Anterior cingulate cortex (tissue), 58 donors: ENCODE measurements at places on chromosomes 3 and 15.

GRCh38 chr15:68126396-68126795 is 72.3 kb downstream of the PIAS1 start:
- no peak for DNase-seq

- DNase-seq = no peak
Measured at GRCh38 chr3:196344663-196345062, 6.5 kb upstream of the TM4SF19 start.

- no peak for DNase-seq
Measured at GRCh38 chr3:8286086-8286485, 215.5 kb upstream of the LMCD1 start.

GRCh38 chr3:125437631-125438435 is 62.7 kb upstream of the ZNF148 start:
- no peak for DNase-seq

GRCh38 chr3:109033000-109033660 is 79.5 kb upstream of the GUCA1C start:
- no peak for DNase-seq

GRCh38 chr3:185353823-185354614 is 8.9 kb upstream of the MAP3K13 start:
- no peak for DNase-seq

DNA sequence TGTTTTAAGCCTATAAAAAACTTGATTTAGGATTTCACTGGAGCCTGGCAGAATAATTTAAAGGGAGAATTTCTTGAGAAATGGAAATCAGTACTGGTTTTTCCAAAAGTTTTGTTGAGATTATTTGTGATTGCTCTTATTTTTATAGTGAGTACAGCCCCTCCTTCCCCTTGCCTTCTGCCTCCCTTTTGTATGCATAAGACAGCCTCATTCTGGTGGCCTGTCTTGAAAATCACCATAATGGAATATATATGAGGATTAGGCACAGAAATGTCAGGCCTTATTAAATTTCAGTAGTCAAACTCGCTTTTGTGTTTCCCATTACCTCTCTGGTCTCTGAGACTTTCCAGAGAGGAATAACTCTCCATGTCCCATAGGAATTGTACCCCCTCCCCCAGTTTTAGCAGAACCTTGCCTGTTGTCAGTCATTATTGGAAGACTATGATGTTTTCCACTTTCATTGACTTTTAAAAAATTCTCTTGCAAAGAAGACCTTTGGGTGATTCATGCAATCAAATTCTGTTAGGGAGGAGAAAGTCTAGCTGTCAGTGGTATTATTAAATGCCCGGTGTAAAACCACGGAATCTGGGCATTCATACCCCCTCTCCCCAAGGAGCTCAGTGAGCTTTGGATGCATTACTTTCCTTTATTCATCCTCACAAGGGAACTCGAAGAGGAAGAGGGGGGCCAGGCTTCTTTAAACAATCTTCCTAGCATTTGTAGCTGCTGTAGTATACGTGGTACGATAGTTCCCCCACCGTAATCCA is 171.6 kb upstream of the TSC22D2 start:
- no peak for DNase-seq

- peak; percentile 42 for DNase-seq
Measured at GRCh38 chr15:74403991-74404563, 29.7 kb downstream of the SEMA7A start.

DNA sequence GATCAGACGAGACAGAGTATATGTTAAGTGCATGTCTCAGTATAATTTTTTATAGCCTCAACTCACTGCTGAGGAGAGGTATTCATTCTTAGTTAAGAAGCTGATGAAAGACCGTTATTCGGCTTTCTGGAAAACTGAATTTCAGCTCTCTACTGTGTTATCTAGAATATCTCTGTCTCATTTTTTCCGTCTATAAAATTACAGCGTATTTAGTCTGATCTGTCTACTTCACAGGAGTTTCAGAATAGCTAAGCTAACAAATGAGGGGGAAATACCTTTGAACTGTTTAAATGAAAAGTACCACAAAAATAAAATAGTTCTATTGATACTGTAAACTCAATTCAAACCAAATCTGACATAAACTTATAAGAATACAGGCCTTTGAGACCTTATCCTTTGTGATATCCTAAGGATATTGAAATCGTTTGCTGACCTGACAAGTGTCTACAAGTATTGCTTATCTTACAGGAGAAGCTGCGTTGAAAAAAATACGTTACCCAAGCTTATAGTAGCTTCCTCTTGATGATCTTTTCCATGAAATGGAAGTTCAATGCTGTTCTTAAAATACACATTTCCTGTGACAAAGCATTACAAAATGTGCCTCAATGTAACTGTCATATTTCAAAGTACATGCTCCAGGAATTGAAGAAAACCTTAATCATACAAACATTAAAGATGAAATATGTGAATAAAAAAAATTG is 104.6 kb downstream of the IL1RAP start:
- no peak for DNase-seq

DNA sequence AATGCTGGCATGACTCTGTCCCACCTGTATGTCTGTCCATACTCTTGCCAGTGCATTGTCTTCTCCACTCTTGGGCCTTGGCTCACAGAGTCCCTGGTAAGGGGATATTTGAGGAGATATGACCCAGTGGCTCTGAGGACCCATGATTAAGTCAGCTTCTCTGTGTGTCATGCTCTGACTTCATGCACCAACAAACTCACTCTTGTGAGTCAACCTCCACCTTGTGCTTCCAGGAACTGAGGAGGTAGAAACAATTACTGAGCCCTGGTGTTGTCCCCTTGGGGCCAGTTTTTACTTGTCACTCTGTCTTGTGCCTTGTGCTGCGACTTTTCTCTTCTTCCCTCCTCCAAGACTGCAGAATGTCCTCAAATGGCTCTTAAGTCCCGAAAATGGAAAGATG is 127.1 kb downstream of the ABHD5 start:
- no peak for DNase-seq

- DNase-seq = peak; percentile 20
Measured at GRCh38 chr15:67839499-67839928, 331 bp downstream of the RNU6-1 start.

- DNase-seq = no peak
Measured at GRCh38 chr15:92719021-92719420, 63.4 kb upstream of the FAM174B start.

DNA sequence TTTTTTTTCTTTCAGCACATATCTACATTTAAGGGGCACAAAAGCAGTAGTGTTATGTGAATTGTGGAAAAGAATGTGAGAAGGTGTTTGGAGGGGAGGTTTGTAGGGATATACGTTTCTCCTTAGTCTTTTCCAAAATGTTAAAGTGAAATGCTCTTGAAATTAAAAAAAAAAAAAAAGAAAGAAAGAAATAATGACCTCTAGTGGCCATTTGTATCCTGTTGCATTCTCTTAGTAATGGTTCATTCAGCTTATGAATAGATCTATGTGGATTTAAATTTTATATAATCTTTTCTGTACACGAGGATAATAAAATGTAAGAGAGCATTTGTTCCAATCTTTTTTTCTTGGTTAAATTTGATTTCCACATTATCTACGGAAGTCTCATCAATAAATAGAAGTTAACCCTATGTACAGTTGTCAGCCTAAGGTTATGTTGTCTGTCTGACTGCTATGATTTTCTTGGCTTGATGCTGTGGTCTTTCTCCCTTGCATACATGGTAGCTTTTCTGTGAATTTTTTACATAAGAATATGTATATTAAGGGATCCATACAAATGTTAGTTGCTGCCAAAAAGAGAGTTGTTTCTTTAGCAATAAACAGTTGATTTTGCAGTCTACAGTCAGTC is 1.7 kb downstream of the P2RY13 start:
- no peak for DNase-seq

DNA sequence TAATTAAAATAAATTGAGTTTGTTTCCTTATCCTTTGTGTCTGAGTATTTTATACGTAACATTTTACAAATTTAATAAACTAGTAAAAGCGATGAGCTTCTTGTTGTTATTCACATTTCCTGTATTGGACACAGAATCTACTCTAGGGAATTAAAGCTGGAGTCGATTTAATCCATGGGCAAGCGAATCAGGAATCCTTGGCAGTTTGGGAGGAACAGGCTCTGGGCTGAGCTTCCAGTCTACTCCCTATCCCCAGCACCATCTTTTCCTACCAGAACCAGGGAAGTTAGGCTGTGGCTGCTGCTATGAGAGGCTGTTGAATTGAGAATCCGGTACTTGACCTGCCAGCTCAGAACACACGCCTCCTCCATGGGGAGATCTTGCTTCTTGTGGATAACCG is 437.3 kb upstream of the TPM1 start:
- DNase-seq = no peak

DNA sequence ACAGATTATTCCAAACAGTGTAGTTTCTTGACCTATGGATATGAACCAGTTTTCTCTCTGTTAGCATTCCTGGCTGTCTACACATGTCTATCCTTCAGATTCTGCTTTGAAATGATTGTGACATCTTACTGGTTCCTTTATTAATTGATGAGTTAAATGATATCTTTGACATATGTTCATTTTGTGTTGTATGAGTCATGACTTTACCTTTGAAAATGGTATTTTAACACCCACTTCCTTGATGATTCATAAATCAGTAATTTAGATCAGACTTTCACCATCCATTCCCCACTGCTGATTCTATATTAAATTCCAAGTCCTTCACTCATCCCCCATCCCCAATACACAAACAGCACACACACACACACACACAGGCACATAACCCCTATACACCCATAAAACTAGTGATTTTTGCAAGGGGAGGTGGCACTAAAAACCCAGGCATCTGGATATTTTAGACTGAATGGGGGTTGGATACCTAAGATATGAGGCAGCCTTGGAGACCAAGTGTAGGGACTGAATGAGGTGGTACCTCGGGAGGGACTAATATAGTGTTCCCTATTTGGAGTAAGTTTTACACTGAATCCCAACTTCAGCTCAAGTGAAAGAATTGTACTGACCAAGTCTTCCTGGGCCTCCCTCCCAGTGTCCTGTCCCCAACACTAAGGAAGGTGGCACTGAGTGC is 9.7 kb downstream of the CCK start:
- DNase-seq = no peak

DNA sequence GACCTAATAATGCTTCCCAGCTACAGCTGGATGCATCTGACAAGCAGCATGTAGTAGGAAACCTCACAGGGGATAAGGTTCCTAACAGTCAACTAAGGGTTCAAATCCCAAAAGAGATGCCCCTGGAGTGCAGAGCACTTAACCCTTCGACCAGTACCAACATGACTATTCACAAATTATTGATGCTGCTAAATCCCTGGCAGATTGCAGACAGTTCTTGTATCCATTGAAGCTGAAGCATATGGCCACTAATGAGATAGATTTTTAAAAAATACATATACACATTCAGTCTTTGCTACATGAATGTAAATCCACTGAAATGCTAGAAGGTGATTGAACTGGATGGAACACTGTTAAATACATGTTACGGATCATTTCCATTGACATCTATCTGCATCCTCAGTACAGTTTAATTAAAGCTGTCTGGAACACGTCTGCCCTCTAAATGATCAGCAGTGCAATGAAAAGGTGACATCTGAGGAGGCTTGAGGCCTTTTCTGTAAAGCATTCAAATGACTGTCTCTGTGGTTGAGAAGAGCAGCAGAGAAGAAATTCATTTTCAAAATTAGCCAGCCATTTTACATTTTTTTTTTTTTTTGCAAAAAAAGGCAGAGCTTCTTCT is 19.5 kb upstream of the NANOGP8 start:
- DNase-seq = no peak

- no peak for DNase-seq
Measured at GRCh38 chr15:87850916-87851315, 405.6 kb downstream of the NTRK3 start.
